ENCODE measurements at places on chromosomes 5 and 9. TPM values are rescaled to one million over a fixed set of nuclear protein-coding genes. Genes with fewer than 3 reads are reported as not detected.

DNA sequence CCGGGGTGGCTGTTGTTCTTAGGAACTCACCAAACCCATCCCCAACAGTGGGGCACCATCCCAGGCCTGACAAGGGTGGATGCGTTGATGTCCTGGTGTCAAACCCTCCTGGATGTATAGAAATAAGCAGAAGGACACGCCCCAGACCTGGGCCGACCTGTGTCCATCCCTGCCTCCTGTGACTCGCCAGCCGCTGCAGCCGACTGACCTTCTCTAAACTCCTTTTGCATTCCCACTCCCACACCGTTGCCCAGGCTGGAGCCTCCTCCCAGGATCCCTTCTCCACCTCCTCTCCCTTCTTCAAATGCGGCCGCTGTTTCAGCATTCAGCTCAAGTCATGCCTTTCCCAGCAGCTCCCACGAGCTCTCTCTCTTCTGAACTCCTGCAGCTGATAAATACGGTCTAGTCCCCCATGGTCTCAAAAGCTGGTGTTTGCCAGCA lies 213.2 kb upstream of the IER5L start:
- no peak for DNase-seq

DNA sequence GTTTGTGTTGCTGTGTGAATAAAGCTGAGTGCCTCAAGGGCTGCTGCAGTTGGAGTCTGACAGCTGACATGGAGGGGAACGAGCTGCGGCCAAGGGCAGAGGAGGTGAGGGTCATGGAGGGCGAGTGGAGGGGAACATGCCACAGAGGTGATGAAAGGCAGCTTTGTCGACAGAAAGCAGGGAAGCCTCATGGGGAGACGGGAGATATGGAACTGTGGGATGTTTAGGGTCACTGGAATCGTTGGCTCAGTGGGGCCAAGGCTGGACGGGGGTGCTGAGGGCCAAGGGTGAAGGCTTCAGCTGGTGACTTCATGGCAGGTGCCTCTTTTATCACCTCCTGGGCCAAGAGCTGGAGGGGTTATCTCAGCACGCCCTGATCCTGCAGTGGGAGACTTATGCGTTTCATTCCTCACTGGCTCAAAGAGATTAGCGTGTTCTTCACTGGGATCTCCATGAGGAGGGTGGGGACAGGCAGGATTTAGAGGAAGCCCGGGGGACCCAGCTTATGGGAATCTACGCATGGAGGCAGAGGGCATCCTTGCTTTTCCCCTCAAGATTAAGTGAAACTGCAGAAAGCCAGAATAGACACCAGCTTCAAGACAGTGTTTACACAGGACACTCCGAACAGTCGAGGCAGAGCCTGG lies 42.2 kb downstream of the FAM240B start:
- no peak for DNase-seq

DNA sequence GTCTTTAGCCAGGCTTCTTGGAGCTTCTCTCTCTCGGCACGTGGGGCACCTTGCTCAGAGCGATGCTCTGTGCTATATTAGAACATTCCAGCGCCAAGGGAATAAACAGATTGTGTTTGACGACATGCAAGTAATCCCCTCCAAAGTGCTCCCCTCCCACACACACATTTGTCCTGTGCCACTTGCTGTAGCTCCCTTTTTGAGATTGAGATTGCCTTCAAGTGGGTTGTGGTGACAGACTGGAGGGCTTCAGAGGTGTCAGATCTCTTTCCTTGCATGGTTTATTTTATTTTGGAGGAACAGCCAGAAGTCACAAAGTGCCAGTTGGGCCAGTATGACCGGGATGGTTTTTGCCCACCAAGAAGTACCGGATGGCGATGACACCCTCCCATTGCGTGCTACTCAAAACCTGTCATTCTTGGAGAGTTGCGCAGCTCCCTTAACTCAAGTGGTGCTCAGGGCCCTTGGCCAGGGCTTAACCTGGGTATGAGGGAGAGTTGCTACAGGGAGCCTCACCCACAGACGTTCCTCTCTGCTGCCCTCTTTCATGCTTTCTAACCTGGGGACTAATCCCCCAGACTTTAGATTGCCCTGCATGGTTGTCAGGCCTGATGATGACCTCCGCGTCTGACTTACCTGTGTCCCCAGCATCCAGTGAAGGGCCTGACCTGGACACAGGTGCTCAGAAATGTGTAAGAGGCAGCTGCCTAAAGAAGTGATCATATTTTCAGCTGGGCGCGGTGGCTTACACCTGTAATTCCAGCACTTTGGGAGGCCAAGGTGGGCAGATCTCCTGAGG lies 18.8 kb upstream of the RPL26L1 start:
- DNase-seq, result no peak

GRCh38 chr5:164742025-164742424 lies 1236.6 kb downstream of the MAT2B start:
- no peak for DNase-seq

Gene FAXDC2
- total RNA-seq, result 70.5 TPM

DNA sequence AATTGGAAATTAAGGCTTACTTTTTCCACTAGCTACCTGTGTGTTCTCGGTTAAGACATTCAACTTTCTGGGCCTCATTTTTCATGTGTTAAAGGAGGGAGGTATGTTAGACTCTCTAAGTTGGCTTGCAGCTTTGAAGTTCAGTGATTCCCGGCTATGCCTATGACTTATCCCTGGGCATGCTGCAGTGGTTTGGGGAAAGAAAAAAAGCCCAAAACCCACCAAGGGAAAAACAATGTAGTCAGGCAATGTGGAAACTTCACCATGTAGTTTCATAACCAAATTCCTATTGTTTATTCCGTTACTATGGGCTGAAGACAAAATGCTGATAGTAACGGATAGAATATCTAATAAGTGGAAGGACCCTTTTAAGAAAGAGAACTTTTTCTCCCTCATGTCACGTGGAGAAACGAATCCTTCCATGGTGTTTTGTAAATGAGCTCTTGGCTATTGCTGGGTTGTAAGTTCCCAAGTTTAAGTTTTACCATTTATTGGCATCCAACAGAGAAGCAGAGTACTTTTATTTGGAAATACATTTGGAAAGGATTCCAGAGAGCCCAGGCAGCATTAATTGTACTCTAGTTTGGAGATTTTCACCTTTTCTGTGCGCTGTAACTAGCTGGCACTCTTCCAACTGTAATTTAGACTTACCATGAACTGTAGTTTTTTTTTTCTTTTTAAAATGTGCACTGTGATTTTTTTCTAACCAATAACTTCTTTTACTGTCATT lies 84.9 kb upstream of the MPDZ start:
- no peak for DNase-seq

DNA sequence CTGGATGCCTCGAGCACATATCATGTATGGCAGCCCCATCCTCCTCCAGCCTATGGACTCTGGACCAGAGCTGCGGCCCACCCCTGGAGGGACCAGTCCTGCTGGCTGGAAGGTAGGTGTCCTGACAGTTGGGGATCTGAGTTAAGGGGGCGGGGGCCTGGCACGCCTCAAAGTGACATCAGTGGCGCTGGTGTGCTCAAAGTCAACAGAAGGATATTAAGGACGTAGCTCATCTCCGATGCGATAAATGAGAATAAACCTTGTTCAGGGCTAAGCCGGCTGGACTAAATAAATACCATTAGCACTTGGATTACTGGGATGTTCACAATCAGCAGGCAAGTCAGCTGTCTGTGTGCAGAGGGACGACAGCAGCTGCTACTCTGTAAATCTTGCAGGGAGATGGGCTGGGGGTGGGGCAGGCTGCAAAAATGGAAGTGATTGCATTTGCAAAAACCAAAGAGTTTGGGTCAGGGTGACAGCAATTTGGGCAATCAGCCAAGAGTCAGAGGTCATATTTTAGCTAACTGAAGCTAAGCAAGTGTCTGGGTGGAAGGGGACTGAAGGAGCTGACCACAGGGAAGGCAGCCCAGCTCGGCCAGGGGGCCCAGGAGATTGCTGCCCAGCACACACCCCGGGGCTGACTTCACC lies 80.0 kb upstream of the LRRTM2 start:
- DNase-seq, result no peak

Gene PARP8
- total RNA-seq, result 27.5 TPM

Gene SLC34A3
- total RNA-seq, result not detected

Gene CER1
- total RNA-seq, result not detected

Gene CCL28
- 24.2 TPM for total RNA-seq

DNA sequence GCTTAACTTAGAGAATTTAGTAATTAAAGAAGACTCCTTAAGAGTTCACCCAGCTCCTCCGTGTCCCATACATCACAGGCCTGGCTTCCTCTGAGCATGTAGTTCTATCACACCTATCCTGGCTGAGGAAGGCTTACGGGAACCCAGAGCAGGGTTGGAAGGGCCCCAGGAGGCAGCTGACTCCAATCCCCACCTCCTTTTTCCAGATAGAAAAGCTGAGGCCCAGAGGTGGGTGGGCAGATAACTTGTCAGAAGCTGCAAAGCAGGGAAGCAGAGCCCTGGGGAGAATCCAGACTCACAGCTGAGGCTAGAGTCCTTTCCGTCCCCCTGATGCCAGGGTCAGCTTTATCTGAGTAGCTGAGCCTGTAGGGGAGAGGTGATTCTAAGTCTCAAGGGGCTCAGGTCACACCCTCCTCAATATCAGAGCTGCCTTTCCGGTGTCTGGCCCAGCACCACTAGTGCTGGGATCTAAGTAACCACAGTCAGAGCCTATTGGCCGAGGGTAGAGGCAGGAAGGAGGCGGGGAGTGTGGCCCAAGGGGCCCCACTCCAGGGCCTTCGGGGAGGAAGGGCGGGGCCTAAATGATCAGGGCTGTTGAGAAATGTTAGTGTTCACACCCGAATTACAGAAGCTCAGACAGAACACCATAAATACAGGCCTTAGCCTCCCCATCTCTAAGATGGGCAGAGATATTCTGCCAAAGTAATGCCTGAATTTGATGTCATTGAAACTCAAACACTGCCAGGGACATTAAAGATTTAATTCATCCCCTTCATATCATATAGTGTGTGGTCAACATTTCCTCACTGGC lies 9.9 kb downstream of the CCDC69 start:
- no peak for DNase-seq

DNA sequence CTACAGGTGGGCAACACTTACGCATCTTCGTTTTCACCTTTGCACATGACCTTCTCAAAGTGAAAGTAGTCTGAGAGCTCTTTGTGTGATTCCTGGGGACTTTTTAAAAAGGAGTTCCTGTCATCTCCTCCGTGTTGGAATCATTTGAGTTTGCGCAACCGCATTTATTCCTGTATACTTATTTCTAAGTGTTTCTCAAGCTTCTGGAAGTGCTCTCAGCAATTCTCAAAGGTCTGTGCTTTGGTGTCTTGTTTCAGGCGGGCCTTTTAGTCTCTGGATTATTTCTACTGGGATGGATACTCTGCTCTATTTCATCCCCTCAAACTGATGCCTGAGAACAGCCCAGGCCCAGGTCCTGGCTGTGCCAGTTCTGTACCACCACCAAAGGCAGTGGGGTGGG lies 226.5 kb upstream of the TUT7 start:
- no peak for DNase-seq

Gene RFESD
- 11.1 TPM for total RNA-seq

GRCh38 chr5:40672425-40672824 lies 7.3 kb upstream of the PTGER4 start:
- no peak for DNase-seq

DNA sequence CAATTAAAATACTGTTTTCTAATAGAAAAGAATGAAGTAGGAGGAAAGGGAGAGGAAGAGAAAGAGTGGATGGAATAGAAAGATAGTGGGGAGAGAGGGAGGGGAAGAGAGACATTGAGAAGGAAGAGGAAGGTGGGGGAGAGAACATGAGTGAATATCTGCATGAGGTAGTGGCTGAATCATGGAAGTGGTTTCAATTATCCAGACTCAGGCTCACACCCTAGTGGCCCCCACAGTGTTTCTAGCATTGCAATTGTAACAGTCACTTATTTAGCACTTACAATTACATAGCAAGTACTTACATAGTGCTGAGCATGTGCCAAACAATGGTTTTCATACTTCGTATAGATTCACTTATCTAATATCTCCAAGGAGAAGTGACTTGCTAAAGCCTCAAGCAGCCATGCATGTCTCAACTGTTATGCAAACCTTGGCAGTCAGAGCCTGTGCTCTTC lies 72.7 kb downstream of the CAST start:
- DNase-seq, result no peak

GRCh38 chr9:127679506-127679905 lies 27.3 kb upstream of the CFAP157 start:
- no peak for DNase-seq

- no peak for DNase-seq
Measured at GRCh38 chr9:35385042-35385441, 104.9 kb upstream of the RUSC2 start.
